Endothelial cell (in vitro differentiated cells): ENCODE measurements at places on chromosomes 1 and 21.

DNA sequence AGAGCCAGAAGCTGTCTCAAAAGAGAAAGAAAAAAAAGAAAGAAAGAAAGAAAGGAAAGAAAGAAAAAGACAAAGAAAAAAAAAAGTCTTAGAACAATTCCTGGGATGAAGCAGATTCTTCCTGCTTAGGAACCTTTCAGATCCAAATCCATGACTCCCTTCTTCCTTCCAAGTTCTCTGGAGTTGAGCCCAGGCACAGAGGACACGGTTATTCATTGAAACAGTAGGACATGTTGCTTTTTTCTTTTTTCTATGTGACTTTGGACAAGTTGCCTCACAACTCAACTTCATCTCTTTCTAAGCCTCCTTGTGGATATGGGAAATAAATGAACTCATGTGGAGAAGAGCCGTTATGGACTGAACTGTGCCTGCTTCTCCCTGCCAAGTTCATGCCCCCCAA is 14.7 kb upstream of the TNFRSF8 start:
- DNase-seq, result no peak

GRCh38 chr1:19946971-19947370 is 23.6 kb upstream of the PLA2G2E start:
- DNase-seq, result no peak

- DNase-seq, result no peak
Measured at GRCh38 chr1:182610606-182611194, 6.5 kb upstream of the RGS16 start.

- DNase-seq, result no peak
Measured at GRCh38 chr1:81554108-81554507, 246.6 kb upstream of the ADGRL2 start.

GRCh38 chr1:65435987-65436386 is 15.5 kb downstream of the LEPR start:
- no peak for DNase-seq

GRCh38 chr1:86466986-86467385 is 1.7 kb upstream of the CLCA1 start:
- DNase-seq, result no peak

- DNase-seq, result no peak
Measured at GRCh38 chr1:87226341-87226760, 102.3 kb upstream of the LMO4 start.

- no peak for DNase-seq
Measured at GRCh38 chr1:202248861-202249260, 55.3 kb downstream of the LGR6 start.

DNA sequence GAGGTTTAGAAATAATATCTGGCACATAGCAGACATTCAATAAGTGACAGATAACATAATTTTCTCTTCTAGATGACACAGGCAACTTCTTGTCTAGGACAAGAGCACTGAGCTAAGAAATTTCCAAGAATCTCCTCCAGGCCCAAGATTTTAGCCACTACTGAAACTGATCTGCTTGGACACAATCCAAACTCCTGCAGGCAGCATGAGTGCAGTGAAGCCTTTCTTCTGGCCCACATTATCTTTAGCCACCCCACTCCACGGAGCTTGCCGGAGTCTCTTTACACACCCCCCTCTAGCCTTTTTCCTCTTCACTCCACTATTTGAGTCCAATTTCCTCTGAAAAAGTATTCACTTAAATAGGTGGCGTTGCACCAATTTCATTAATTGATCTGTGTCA is 142.9 kb upstream of the DUSP10 start:
- DNase-seq, result no peak

DNA sequence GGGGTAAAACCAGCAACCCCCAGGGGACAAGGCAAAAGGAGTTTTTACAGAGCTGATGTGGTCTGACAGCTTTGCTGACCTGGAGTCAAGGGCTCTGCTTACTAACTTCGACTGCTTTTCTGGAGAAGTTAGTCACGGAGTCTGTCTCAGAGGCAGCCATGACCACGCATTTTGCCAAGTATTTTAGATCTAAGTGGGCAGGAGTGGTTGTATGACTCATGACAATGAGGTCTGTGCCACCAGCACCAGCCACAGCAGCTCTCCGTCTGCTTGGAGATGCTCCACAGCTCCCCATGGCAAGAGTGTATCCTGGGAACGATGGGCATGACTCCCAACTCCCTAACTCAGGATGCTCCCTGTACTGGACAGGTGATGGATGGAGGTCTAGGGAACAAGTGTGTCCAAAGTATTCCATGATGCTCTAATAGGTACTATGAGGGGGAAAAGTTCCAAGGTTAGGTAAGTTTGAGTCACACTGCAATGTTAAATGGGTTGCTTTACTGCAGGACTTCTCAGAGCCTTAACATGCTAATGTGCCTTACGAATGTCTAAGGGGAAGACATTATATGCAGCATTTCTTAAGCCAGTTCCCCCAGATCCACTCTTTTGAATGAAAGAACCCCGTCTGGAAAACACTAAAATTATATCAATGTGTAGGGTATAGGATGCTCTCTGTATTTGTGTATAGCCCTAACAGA is 359.0 kb downstream of the HHAT start:
- DNase-seq, result no peak

DNA sequence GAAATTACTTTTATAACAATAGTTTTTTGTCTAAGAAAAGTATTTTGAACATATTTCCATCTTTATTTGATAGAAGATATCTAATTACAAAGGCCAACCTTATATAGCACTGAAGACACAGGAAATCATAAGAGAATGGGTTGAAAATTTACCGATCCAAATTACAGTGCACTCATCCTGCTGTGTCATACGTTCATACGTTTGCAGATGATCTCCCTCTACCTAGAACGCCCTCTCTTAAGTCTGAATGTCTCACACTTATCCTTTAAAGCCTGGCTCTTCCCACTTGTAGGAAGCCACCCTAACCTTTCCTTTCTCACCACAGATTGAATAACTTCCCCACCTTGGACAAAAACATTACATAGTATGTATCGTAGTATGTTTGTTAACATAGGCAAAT is 9.3 kb downstream of the ASH1L start:
- DNase-seq, result no peak

- no peak for DNase-seq
Measured at GRCh38 chr1:228204958-228205357, 2.9 kb upstream of the OBSCN start.

DNA sequence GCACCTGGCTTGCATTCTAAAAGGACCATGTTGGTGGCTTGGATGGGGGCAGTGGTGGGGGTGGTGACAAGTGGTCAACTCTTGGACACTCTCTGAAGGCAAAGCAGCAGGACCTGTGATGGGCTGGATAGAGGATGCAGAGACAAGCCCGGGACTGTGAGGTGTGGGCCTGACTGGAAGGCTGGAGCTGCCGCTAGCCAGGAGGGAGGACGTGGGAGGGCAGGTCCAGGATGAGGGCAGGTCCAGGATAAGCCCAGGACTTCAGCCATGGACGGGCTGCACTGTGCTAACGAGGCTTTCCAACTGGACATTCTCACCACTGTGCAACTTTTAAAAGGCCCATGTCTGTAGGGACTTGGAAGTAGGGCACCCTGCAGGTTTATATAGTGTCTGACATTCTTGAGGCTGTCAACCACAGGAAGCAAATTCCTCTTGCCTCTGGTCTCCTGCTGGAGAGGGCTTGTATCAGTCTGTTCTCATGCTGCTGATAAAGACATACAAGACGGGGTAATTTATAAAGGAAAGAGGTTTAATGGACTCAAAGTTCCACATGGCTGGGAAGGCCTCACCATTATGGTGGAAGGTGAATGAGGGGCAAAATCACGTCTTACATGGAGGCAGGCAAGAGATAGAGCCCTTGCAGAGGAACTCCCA is 8.3 kb upstream of the C1orf167 start:
- DNase-seq, result no peak
